Osteoblast (primary cell): ENCODE measurements at places on chromosomes 11 and 22.

DNA sequence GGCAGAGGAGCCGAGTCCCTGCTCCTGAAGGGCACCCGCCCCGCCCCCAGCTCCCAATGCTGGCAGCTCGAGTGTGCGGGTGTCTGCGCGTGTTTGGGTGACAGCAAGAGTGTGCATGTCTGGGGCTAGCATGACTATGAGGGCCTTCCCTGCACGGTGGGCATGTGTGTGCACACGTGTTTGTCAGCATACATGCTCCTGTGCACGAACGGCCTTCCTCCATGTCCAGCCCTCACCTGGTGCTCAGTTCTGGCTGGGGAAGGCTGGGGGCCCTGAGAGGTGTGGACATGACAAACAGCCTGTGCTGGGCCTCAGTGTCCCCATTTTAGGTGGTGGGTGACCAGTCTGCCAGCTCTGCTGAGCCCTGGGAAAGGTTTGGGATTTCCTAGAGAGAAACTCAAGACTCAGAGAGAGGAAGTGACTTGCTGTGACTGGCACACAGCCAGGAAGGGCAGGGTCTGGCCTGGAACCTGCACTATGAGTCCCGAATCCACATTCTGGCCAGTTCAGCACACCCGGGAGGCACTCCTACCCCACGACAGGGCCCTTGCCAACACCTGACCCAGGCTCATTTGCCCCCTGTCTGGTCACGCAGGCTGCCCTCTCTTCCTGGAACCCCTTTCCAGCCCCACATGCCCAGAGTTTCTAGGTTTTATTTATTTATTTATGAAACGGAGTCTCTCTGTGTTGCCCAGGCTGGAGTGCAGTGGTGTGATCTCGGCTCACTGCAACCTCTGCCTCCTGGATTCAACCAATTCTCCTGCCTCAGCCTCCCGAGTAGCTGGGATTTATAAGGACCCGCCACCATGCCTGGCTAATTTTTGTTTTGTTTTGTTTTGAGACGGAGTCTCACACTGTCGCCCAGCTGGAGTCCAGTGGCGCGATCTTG, 3.3 kb upstream of the SHISA8 start:
- H3K4me3 ChIP-seq, result no peak overlapping the region
- H3K4me1 ChIP-seq, result peaks cover 10% of the 10 kb centered on the region
- H3K27me3 ChIP-seq, result peaks cover 37% of the 10 kb centered on the region
- peak; percentile 92 for DNase-seq
- H3K27ac ChIP-seq, result no peak overlapping the region

- no peaks in the 10 kb centered on the region for H3K27me3 ChIP-seq
- no peak overlapping the region for H3K27ac ChIP-seq
- H3K4me1 ChIP-seq, result peaks cover 23% of the 10 kb centered on the region
- no peak overlapping the region for H3K4me3 ChIP-seq
Observed at GRCh38 chr11:64764040-64764611, 4.4 kb upstream of the PYGM start.

DNA sequence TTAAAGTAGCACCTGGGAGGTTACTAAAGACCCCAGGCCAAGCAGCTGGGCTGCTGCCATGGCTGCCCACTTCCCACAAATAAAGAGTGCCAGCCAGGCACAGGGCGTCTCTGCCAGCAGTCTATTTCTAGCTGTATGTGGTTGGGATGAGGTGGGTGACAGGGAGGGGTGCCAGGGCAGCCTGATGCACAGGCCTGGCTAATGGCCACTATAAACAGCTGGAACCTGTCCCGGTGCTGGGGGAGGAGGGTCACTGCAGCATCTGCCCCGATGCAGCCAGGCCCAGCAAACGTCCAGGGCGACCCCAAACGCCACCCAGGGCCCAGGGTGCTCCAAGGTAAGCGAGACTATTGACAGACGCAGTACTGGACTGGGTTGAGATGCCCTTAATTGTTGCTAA, 37.4 kb downstream of the SCUBE1 start:
- H3K4me1 ChIP-seq, result peaks cover 3% of the 10 kb centered on the region
- no peak overlapping the region for H3K4me3 ChIP-seq
- DNase-seq, result no peak
- no peaks in the 10 kb centered on the region for H3K36me3 ChIP-seq

GRCh38 chr22:17882727-17883126, 108.5 kb upstream of the BID start:
- no peak overlapping the region for H3K27ac ChIP-seq
- H3K27me3 ChIP-seq, result no peaks in the 10 kb centered on the region
- no peak for DNase-seq
- H3K36me3 ChIP-seq, result peaks cover 51% of the 10 kb centered on the region

- H3K4me3 ChIP-seq, result no peak overlapping the region
- no peaks in the 10 kb centered on the region for H3K4me1 ChIP-seq
- H3K36me3 ChIP-seq, result no peaks in the 10 kb centered on the region
- no peak overlapping the region for H3K27ac ChIP-seq
Observed at GRCh38 chr11:68969386-68969785, 11.4 kb downstream of the MRGPRD start.

- no peak for DNase-seq
- H3K27me3 ChIP-seq, result no peaks in the 10 kb centered on the region
- H3K4me3 ChIP-seq, result no peak overlapping the region
- H3K4me1 ChIP-seq, result peaks cover 13% of the 10 kb centered on the region
- H3K36me3 ChIP-seq, result peaks cover 14% of the 10 kb centered on the region
Observed at GRCh38 chr11:94845622-94846021, 77.5 kb downstream of the AMOTL1 start.

DNA sequence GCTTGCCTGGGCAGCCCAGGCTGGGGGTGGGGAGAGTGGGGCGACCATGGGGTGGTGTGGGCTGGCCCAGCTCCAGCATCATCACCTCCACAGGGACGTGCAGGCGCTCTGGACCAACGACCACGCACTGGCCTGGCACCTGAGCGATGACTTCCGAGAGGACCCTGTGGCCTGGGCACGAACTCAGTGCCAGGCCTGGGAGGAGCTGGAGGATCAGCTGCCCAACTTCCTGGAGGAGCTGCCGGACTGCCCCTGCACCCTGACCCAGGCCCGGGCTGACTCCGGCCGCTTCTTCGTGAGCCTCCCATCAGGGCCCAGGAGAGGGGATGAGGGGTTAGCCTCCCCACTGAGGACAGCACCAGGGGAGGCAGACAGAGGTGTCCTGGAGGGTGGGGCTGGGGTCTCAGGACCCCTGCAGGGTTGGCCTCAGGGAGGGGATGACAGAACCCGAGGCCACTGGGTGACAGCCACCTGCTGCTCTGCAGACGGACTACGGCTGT, 3.8 kb downstream of the SUSD2 start:
- no peaks in the 10 kb centered on the region for H3K27me3 ChIP-seq
- H3K36me3 ChIP-seq, result no peaks in the 10 kb centered on the region
- H3K4me1 ChIP-seq, result peaks cover 9% of the 10 kb centered on the region
- H3K4me3 ChIP-seq, result no peak overlapping the region
- DNase-seq, result peak; percentile 72

GRCh38 chr11:66070604-66071380, 720 bp downstream of the PACS1 start:
- peak overlapping the region; percentile 83 for H3K4me3 ChIP-seq
- peaks cover 21% of the 10 kb centered on the region for H3K4me1 ChIP-seq
- no peaks in the 10 kb centered on the region for H3K27me3 ChIP-seq
- peak overlapping the region; percentile 24 for H3K27ac ChIP-seq

DNA sequence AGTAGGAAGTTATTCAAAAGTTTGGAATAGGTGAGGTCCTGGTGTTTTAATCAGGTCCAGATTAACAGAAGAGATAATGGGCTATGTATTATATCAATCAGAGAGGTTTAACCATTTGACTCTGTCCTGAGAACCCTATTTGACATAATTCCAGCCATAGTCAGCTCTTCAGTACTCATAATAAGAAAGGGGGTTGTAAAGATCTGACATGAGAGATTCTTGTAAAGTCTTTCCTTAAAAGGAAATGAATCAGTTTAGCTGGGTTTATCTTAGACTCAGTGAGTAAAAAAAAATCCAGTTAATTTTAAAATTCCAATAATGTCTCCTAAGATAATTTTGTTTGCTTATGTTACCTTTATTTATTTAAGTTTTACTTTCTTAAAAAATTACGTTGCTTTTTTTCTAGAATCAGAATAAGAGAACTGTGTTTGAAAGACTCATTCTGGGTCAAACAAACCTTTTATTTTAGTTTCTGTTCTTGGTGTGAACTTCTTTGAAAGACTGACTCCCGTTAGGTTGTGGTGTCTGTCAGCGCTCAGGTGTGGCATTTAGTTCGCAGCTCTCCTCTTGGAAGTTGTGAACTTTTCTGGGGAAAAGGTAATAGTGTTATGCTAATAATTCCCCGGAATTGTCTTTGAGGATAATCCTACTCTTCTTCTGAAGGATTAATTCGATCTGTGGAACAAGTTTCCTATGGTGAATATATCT, 20.5 kb downstream of the NUCB2 start:
- H3K27ac ChIP-seq, result no peak overlapping the region
- no peak for DNase-seq
- H3K4me1 ChIP-seq, result no peaks in the 10 kb centered on the region
- H3K4me3 ChIP-seq, result no peak overlapping the region
- H3K27me3 ChIP-seq, result no peaks in the 10 kb centered on the region

GRCh38 chr11:97451441-97451840, 1061.6 kb downstream of the JRKL start:
- no peak for DNase-seq
- no peaks in the 10 kb centered on the region for H3K36me3 ChIP-seq
- no peaks in the 10 kb centered on the region for H3K27me3 ChIP-seq
- H3K27ac ChIP-seq, result no peak overlapping the region
- no peaks in the 10 kb centered on the region for H3K4me1 ChIP-seq

DNA sequence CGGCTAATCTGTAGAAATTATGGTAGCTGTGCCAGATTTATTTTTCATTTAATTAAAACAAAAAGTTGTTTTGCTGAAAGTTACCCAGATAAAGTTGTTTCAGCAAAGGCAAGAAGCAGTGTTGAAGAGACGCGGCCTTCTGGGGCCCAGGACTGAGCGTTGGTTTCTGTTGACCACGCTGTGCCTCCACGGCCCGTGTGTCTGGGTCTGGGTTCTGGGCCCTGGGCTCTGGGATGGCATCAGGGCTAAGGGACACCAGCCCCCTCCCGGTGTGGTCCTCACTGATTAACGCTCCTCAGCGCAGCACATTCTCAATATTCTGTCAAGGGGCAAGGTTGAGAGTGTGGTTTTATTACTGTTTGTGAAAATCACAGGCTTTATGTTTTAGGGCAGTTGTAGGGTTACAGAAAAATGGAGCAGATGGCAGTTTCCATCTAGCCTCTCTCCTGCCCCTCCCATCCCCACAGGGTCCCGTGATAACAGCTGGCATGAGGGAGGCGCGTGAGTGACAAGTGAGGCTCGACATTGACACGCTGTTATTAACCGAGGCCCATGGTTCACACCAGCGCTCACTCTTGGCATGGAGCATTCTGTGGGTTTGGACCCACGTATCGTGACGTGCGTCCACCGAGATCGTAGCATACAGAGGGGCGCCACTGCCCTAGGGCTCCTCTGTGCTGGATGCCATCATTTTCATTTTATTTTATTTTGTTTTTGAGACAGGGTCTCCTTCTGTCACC, 1231.4 kb downstream of the BRD1 start:
- no peaks in the 10 kb centered on the region for H3K4me1 ChIP-seq
- H3K4me3 ChIP-seq, result no peak overlapping the region
- no peaks in the 10 kb centered on the region for H3K27me3 ChIP-seq
- H3K27ac ChIP-seq, result no peak overlapping the region

DNA sequence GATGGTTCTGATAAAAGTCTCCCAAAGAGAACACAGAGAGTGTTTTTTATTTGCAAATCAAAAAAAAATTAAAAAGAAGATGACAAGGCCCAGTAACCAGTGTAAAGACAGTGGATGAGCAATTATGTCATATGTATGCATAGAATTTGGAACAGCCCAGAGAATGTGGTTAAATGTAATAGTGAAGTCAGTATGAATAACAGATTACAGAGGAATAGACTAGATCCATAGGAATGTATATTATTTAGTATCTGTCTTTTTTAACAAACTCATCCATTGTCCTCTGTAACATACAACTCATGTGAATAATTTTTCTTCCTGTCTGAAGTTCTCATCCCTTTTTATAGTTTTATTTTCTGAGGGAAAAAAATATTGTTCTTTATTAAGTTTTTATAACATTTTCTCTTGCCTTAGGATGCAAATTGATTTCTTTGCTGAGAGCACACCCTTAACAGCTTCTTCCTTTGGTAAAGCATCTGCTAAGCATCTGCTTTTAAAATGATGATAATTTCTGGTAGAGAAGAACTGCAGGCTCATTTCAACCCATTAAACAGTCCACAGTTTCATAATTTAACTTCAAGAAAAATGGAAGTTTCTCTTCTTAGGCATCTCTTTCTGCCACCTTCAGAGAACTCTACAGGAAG, 266.5 kb upstream of the MTNR1B start:
- no peak for DNase-seq
- peaks cover 34% of the 10 kb centered on the region for H3K4me1 ChIP-seq
- H3K4me3 ChIP-seq, result no peak overlapping the region
- H3K27ac ChIP-seq, result peak overlapping the region; percentile 90
- H3K36me3 ChIP-seq, result no peaks in the 10 kb centered on the region

DNA sequence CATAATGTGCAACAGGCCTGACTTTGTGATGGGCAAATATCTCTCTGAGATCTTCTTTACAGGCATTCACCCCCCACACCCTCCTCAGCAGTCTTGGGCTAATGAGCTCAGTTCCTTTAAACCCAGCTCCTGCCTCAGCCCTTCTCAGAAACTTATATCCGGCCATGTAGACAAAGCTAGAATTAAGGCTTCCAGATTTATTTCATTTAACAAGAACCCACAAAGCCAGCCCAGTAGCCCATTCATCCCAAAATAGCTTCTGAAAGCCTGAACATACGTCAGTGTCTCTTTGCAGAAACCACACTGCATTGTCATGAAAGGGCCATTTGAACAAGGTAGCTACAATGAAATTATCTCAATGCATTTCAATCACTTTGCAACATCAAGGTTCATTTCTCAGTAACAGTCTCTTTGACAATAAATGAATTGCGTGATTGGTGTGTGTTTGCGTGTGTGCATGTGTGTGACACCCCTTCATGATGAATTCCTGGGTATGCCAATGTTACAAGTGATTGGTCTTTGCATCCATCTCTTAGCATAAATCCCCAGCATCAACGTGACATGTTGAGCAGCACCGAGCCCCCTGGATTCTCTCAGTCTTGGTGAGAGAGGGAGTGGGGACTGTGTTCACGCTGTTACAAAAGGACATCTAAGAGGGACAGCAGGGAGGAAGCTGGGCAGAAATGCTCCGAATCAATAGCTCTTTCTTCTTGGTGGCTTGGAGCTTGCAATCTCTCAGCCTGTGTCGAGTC, 299.6 kb downstream of the KIRREL3 start:
- H3K27ac ChIP-seq, result no peak overlapping the region
- H3K4me3 ChIP-seq, result no peak overlapping the region
- no peak for DNase-seq
- H3K4me1 ChIP-seq, result no peaks in the 10 kb centered on the region
- H3K27me3 ChIP-seq, result no peaks in the 10 kb centered on the region
- H3K36me3 ChIP-seq, result no peaks in the 10 kb centered on the region
